Mucosa of descending colon (tissue), 3 donors: ENCODE measurements at places on chromosomes 7 and 10. TPM values are rescaled to one million over a fixed set of nuclear protein-coding genes. Genes with fewer than 3 reads are reported as not detected.

The SPDYE2 gene
- total RNA-seq: not detected

The RHOBTB1 gene
- total RNA-seq: 8.0 TPM

The IGF2BP3 gene
- 0.79 TPM for total RNA-seq

The RADIL gene
- total RNA-seq: 7.4 TPM

The SUFU gene
- 9.0 TPM for total RNA-seq
